ENCODE measurements at places on chromosomes 4 and X.
A peak's percentile ranks its signal among the peaks of the same experiment; 100 is the strongest.

DNA sequence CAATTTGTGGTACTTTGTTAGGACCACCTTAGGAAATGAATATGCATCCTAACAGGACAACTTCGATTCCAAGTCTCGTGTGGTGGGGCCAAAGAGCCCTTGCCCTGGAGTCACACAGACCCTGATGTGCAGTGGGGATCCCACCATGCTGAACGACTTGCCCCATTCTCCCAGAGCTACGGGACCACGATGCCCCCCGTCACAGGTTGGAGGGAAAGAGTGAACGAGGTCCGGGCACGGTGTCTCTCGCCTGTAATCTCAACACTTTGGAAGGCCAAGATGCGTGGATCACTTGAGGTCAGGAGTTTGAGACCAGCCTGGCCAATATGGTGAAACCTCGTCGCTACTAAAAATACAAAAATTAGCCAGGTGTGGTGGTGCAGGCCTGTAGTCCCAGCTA lies 14.4 kb upstream of the MSX1 start:
- no peak for DNase-seq

DNA sequence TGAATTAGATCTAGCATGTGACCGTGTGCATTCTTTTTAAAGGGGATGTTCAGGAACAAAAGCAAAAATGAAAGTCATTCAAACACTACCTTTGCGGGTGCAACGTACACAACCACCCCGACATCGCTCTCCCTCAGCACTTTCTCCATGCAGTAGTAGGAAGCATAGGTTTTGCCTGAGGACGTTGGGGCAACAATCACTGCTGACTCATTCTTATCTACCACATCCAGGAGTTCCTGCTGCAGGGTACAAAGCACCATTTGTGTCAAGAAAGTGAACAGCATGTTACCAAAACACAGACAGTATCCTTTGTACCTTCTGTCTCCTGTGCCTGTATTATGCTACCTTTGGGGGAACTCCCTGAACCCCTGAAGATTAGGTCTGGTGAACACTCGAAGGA lies 58.6 kb downstream of the DDX60L start:
- DNase-seq = peak; percentile 72

GRCh38 chrX:79169484-79169883 lies 25.0 kb downstream of the GPR174 start:
- no peak for DNase-seq

DNA sequence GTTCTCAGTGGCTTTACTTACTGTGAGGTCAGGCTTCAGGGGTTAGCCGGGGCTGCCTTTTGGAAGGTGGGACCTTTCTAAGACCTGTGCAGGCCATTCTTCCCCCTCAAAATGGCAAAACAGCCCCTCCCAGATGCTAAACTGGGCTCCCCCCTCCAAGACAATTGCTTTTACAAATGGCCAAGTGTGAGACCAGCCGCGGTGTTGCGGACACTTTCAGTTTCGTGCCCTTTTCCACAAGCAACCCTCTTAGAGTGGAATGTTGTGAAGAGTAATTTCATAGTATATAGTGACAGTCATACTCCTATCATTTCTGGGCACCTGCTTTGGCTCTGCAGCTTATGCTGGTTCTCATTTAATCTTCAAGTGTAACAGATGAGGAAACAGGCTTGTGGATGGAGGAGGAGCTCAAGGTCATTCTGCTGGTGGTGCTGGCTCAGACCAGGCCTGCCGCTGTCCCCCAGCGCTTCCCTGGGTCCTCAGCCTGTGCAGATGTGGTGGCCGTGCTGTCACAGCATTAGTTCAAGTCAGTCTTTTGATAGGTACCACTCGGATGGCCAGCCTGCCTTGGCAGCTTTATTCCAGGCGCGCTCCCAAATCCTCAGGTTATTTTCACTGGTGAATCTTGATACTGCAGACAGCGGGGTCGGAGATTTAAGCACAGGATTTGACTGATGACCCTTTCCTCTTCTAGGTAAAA lies 55.0 kb upstream of the TADA2B start:
- peak; percentile 30 for DNase-seq

- DNase-seq = no peak
Measured at GRCh38 chr4:88062311-88062710, 54.9 kb downstream of the PKD2 start.

- peak; percentile 78 for DNase-seq
Measured at GRCh38 chr4:186739802-186740434, 16.3 kb upstream of the FAT1 start.

DNA sequence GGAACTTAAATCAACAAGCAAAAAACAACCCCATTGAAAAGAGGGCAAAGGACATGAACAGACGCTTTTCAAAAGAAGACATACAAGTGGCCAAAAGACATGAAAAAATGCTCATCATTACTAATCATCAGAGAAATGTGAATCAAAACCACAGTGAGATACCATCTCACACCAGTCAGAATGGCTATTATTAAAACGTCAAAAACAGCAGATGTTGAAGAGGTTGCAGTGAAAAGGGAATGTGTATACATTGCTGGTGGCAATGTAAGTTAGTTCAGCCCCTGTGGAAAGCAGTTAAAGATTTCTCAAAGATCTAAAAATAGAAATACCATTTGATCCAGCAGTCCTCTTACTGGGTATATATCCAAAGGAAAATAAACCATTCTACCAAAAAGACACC lies 22.6 kb downstream of the RTL9 start:
- DNase-seq = no peak

- no peak for DNase-seq
Measured at GRCh38 chr4:173801361-173801760, 271.3 kb upstream of the HAND2 start.

DNA sequence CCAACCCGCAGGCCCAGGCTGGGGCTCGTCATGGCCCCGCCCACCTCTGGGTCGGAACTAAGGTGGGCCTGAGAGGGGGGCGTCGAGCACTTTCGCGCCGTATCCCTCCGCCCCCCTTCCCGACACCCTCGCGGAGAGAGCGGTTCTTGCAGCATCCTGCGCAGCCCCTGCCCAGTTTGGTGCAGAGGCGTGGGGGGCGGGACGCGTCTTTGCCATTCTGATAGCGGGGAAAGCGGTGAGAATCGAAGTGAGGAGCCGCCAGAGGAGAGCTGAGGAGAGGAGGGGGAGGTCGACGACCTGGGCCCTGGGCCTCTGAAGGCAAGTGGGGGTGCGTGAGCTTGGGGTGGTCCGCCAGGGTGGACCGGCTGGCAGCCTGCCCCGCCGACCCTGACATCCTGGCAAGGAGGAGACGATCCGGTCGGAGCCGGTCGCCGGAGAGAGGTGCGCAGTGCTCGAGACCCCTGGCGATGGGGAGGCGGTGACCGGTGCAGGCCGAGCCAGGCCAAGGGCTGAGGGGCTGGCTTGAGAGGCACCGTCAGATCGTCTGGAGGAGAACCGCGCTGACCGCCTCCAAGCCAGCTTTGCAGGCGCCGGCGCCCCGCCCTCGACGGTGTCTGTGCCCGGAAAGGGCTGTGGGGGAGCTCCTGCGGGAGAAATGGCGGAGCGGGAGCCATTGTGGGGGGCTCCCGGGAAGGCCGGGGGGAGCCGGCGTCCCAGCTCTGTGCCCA lies 25.5 kb downstream of the GPRASP3 start:
- no peak for DNase-seq

GRCh38 chr4:83605744-83606172 lies 69.8 kb downstream of the GPAT3 start:
- DNase-seq = no peak

DNA sequence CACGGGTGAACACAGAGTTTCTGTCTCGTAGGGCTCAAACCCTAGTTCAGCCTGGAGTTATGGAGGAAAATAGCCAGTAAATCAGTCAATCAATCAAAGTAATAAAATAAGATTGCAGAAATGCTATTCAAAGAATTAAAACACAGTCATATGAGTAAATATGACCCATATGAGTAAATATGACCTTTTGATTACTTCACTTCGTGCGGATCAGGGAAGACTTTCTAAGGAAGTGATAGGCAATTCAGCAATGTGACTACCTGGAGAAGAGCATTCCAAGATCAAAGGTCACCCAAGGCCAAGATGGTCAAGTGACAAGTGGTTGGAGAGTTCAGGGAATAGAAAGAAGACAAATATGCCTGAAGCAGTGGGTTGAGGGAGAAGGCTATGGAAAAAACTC lies 722.6 kb downstream of the ADGRL3 start:
- DNase-seq = no peak

DNA sequence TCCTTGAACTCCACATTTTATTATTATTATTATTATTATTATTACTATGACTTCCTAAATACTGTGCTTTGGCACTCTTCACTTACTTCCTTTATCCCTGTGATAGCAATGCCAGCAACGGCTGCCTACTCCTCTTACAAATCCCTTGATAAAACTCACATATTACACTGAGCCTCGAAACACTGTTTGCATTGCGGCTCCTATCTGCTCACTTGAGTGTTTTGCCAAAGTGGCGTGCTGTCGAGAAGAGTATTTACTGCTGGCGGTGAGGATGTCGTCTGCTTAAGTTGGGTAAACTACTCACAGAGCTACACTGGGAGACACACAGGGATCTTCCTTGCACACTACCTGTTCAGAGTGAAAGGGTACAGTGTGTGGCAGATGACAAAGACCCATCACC lies 143.4 kb upstream of the VCX3A start:
- no peak for DNase-seq

- DNase-seq = no peak
Measured at GRCh38 chrX:150635952-150636351, 57.2 kb upstream of the MTMR1 start.

- DNase-seq = peak; percentile 56
Measured at GRCh38 chrX:19849464-19850080, 37.8 kb downstream of the SH3KBP1 start.

DNA sequence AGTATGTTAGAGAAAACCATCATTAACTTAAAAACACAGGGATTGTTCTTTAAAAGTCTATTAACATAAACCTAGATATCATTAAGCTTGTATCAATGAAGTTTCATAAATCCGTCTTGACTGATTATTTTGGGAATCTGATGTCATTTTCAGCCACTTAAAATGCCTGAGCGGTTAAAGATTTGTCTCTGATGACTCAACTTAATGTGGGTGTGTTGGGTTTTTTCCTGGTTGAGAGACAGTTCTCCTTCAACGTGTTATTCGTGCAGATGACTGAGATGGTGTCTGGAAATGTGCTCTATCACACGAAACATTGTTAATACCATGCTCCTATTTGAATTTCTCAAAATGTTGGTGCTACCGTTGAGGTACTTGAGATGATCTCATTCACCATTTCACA lies 227.3 kb upstream of the TENM3 start:
- DNase-seq = no peak
